ENCODE measurements at places on chromosomes 7 and 10.

- DNase-seq, result no peak
Observed at GRCh38 chr7:132116369-132116768, 459.9 kb downstream of the PLXNA4 start.

GRCh38 chr7:142813226-142813625, 41.6 kb upstream of the EPHB6 start:
- peak; percentile 71 for DNase-seq

GRCh38 chr7:128804484-128804883, 12.7 kb downstream of the CCDC136 start:
- no peak for DNase-seq

DNA sequence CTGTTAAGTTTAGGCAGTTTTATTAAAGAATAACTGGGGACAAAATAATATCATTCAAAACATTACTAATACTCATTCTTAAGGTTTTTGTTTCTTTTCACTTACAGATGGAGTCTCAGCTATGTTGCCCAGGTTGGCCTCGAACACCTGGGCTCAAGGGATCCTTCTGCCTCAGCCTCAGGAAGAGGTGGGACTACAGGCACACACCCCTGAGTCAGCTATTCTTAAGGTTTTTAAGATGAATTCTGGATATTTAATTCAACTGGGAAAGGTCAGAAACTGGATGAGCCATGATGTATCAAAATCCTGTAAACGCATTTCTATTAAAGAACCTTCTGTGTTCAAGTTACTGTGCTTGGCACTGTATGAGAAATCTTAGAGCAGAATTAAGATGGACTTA, 3.5 kb downstream of the OAT start:
- no peak for DNase-seq

DNA sequence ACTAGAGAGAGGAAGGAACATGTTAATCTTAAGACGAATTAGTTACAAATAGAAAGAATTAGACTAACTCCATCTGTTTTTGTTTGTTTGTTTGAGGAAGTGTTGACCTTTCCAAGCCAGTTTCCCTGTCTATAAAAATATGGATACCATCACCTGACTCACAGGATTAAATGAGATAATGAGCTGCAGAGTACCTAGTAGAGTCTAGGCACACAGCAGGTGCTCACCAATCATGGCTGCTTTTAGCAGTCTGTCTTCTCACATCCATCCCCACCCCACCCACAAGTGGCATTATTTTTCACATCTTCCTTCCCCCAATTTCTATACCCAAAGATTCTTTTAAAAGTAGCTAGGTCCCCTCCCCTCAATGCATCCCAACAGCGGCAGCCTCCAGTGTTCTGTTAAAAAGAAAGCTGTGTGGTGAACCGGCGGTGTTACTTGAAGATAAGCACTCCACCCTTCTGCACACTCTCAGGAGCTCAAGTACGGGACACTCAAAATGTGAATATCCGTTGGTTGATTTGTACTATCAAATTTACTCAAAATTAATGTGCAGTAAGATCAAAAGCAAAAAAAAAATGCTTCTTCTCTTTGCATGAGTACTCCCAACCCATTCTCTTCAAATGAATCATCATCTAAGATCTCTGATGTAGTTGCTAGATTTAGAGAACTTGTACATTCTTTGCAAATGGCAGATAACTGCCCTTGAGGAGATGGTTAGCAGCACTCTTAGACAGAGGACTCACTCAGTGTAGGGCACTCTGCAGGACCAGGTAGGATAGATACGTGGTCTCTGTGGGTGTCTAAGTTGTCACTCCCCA, 145.4 kb upstream of the ASAH2 start:
- DNase-seq, result peak; percentile 67

GRCh38 chr7:50371551-50372021, 67.1 kb downstream of the IKZF1 start:
- no peak for DNase-seq

- no peak for DNase-seq
Observed at GRCh38 chr7:820341-820740, 11.9 kb upstream of the SUN1 start.

GRCh38 chr7:102454468-102454867, 10.2 kb downstream of the ALKBH4 start:
- no peak for DNase-seq

DNA sequence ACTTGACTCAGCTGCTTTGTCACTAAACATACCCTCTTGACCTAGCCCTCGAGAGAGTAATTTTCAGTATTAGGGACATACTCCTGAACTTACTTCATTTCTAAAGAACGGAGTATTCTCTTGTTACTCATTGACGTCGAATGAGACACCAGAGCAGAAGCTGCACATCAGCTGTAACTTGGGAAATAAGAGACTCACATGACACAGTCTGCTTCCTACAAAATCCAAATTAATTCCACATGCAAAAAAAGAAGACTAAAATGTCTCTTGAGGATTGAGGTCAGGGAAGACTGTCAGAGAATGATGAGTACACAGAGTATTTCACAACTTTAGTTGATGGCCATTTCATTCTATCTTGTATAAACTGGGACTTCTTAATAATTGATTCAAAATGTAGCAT, 114.7 kb upstream of the EGFR start:
- peak; percentile 100 for DNase-seq

DNA sequence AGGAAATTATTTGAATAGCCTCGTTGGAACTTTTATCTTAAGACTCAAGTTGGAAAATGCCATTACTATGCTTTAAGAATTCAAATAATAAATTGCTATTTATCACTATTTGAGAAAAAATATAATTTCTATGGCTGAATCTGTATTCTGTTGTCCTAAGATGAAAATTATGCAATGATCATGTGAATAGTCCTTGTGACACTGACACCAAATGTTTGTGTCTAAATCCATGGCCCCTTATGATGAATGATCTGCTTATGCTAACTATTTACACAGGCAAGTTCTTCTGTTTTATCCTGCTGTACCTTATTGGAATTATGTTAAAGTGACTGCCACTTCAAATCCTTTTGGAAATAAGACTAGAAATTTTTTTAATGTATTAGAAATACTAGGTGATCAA, 208.7 kb downstream of the DOCK4 start:
- no peak for DNase-seq

GRCh38 chr10:102935505-102935904, 17.4 kb downstream of the CNNM2 start:
- DNase-seq, result no peak

DNA sequence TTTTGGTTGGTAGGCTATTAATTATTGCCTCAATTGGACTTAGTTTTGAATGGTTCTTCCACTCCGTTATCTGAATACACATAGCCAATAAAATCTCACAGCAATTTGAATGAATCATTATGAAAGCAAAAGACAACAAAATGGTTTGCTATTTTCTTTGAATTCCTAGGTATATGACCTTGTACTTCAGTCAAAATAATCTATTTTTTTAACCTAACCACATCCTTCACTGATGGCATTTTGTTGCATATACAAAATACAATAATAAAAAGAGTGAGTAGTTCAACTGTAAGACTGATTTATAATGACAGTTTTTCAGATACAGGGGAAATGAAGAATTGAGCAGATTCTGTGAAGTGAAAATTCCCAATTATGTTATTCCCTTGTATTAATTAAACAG, 433.1 kb downstream of the HTR7 start:
- peak; percentile 44 for DNase-seq
